Stimulated activated CD8-positive, alpha-beta memory T cell treated with anti-CD3 and anti-CD28 coated beads, Interleukin-7, amount 100 ng/mL, for 1 hour (primary cell): ENCODE measurements at places on chromosomes 4 and X.
A peak's percentile ranks its signal among the peaks of the same experiment; 100 is the strongest.

DNA sequence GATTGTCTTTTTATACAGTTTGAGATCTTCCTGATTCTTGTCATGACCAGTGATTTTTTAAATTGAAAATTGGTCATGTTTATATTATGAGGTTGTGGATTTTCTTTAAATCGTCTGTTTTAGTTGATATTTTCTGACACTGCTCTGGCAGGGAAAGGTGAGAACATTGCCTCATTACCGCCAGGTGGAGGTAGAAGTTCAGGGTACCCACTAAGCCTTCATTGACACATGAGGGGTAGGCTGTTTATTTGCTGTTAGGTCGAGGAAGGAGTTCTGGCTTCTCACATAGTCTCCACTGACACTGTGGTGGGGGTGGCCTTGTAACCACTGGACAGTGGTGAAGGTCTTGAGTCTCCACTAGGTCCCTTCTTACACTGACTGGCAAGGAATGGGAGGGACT, 117.6 kb upstream of the GPR101 start:
- DNase-seq: no peak

- DNase-seq: no peak
Measured at GRCh38 chr4:169338241-169338640, 67.5 kb upstream of the SH3RF1 start.

DNA sequence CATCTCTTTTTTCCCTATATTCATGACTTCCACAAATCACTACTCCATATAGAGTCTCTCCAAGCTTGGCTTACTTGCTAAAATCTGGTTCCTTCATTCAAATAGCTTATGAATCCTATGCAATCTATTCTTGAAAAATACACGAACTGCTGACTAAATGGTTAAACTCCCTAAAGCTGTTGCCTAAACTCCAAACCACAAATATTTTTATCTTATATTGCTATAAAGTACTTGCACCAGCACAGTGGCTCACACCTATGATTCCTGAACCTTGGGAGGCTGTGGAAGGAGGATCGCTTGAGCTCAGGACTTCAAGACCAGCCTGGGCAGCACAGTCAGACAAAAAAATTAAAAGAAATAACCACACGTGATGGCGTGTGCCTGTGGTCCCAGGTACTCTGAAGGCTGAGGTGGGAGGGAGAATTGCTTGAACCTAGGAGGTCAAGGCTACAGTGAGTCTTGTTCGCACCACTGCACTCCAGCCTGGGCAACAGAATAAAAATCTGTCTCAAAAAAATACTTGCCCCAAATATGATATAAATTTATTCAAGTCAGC, 2.2 kb downstream of the FBXO8 start:
- DNase-seq: no peak

DNA sequence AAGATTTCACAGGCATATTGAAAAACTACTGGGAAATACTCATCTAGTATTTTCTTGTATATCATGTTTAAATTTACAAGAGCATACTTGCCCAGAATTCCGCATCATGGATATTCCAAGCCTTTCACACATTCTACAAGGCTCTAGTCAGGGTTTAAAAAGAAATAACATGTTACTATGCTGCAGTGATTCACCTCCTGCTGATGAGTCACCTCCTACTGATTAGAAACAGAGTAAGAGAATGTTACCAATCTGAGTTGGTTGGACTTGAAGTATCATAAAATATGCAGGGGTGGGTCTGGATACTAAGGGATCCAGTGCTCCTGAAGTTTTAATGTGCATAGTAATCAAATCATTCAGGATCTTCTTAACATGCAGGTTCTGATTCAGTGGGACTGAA, 192.0 kb upstream of the ANK2 start:
- DNase-seq: no peak

- no peak for DNase-seq
Measured at GRCh38 chr4:113539408-113539807, 222.1 kb downstream of the CAMK2D start.

GRCh38 chrX:45449982-45450381, 249.3 kb upstream of the DIPK2B start:
- DNase-seq: no peak

DNA sequence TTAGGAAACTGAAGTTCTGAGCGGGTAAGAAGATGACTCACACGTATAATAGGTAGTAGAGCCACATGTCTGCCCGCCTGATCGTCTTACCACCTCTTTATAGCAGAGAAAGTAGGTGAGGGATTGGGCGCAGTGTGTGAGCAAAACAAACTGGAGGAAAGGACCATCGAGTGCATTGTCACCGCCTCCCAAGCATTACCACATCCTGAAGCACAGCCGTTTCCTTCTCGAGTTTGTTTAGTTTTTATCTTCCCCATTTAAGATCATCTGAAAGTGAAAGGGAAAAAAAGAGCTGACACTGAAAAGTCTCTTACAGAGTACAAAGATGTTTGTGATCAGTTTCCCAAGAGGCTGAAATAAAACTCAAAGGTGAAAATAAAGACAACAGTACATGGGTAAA, 14.8 kb downstream of the PDK3 start:
- peak; percentile 27 for DNase-seq

GRCh38 chr4:183831683-183832082, 73.4 kb upstream of the STOX2 start:
- DNase-seq: no peak

DNA sequence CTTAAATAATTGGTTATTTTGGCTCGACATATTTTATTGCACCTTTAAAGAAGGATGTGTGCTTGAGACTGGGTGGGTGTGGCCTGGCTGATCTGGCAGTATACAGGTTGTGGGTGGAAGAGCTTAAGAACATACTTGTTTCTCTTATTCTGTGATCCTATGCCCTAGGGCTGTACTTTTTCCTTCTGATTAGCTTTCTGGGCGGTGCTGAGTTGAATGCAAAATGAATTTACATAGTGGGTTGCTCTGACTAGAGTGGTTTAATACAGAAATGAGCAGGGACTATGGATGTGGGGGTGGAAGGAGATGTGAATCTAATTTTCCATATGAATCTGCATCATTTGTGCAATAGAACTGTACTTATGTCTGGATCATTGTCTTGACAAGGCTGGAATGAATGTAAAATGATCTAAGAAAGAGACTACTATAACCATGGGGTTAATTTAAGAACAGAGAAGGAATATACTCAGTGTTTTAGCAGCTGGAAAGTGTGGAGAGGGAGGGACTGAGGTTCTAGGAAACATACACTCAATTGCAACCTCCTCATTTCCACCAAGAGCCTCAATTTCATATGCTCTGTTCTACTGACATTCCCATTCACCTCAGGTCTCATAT, 73.7 kb downstream of the RLIM start:
- DNase-seq: no peak

DNA sequence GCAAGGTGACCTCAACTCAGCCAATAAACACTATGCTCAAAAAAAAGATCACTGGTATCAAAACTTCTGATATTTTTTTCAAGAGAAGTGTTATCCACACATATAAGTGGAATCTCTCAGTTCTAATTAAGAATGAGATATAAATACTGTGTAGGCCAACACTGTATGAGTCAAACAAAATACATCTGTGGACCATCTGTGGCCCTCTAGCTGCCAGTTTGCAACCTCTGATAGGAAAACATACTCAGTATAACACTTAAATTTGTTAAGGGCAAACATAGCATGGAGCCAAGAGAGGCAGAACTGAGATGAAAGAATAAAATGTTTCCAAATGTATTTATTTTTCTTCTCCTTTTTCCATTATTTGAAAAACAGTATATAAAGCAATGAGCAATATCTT, 377.3 kb downstream of the ARAP2 start:
- DNase-seq: no peak

DNA sequence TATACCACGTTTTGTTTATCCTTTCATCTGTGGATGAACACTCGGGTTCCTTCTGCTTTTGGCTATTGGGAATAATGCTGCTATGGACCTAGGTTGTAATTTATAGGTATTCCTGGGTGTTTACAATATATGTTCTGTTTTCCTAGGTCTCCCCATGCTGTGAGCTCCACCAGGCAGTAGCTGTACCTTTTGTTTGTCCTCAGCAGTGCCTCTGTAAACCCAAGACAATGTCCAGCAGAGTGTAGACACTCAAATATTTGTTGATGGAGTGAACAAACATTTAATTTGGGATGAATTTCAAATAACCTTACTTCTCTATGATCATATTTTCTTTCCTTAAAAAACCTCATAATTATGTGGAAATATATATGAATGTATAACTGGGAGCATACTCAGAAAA, 259.5 kb upstream of the BOD1L1 start:
- DNase-seq: no peak

- DNase-seq: no peak
Measured at GRCh38 chr4:17770845-17771244, 10.6 kb downstream of the FAM184B start.

- DNase-seq: no peak
Measured at GRCh38 chr4:57061395-57061794, 48.8 kb downstream of the IGFBP7 start.

DNA sequence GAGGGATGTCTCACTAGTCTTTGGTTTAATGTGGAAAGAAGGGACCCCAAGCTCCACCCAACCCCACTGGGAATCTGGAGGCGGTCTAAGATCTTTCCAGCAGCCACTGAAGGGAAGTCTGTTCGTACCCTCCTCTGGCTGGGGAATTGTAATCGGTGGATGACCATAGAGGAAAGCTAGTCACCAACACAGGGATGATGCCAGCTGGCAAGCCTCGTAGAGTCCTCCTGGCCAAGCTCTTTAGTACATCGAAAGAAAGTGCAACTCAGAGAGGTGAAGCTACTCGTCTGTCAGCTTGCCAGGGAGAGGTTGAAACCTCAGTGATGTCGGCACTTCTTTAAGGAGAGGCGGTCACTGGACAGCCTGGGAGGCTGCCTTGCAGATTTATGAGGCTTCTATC, 58.7 kb downstream of the MAMLD1 start:
- DNase-seq: no peak

DNA sequence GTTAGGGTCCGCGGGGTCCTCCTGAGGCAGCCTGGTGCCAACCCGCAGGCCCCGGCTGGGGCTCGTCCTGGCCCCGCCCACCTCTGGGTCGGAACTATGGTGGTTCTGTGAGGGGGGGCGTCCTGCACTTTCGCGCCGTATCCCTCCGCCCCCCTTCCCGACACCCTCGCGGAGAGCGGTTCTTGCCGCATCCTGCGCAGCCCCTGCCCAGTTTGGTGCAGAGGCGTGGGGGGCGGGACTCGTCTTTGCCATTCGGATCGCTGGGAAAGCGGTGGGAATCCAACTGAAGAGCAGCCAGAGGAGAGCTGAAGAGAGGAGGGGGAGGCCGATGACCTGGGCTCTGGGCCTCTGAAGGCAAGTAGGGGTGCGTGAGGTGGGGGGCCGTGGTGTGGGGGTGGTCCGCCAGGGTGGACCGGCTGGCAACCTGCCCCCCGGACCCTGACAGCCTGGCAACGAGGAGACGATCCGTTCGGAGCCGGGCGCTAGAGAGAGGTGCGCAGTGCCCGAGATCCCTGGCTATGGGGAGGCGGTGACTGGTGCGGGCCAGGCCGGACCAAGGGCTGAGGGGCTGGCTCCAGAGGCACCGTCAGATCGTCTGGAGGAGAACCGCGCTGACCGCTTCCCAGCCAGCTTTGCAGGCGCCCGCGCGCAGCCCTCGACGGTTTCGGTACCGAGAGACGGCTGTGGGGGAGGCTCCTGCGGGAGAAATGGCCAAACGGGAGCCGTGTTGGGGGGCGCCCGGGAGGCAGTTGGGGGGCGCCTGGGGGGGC, at the start of gene GPRASP1:
GPRASP1 (plus strand) TSS at position 242 of the 770 bp plus-strand sequence. CDS start 2,431 bp downstream, outside the sequence.
- DNase-seq: peak; percentile 20

- peak; percentile 15 for DNase-seq
Measured at GRCh38 chr4:123398066-123398852, 1.7 kb downstream of the SPRY1 start.

- no peak for DNase-seq
Measured at GRCh38 chr4:7937006-7937405, 2.7 kb downstream of the AFAP1 start.
